ENCODE measurements at places on chromosomes 1 and 21. TPM values are rescaled to one million over a fixed set of nuclear protein-coding genes. Genes with fewer than 3 reads are reported as not detected.
A peak's percentile ranks its signal among the peaks of the same experiment; 100 is the strongest.

The ARHGAP30 gene
- 2.2 TPM for polyA plus RNA-seq

The CHD1L gene
- polyA plus RNA-seq = 41.4 TPM

The CFAP107 gene
- polyA plus RNA-seq = 1.1 TPM

The ABCA4 gene
- 5.8 TPM for polyA plus RNA-seq

The PGLYRP4 gene
- polyA plus RNA-seq = not detected

The HSPA6 gene
- 0.33 TPM for polyA plus RNA-seq

The ZYG11A gene
- polyA plus RNA-seq = 0.17 TPM

GRCh38 chr1:10754568-10755329 is 41.7 kb downstream of the CASZ1 start:
- DNase-seq = no peak

DNA sequence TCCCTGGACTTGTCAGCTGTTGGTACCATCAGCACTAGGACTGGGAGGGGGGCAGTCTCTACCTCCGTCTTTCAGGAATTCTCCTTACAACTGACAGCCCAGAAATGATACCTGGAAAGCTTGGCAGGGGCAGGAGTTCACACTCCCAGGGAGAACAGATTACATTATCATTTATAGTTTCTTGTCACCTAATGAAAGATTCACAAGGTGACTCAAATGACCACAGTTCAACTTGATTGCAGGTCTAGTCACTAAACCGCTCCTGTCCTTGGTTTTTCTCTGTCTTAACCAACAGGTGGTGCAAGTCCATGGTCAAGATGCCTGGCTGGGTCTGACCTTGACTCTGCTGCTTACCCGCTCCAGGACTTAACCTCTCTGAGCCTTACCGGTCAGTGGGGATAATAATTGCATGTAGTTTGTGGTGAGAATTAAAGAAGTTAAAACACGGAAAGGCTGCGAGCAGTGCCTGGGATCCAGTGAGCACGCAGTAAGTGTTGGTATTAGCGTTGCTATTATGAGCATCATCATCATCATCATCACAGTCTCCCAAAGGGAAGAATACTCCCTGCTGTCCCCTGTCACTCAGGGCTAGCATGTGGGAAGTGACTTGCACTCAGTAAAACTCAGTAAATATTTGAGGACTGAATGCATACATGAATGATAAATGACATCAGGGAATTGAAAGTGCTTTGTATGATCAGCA is 125.3 kb upstream of the CD34 start:
- no peak for DNase-seq

- no peak for DNase-seq
These were observed 7.9 kb downstream of the C8B start for GRCh38 chr1:56957931-56958330.

DNA sequence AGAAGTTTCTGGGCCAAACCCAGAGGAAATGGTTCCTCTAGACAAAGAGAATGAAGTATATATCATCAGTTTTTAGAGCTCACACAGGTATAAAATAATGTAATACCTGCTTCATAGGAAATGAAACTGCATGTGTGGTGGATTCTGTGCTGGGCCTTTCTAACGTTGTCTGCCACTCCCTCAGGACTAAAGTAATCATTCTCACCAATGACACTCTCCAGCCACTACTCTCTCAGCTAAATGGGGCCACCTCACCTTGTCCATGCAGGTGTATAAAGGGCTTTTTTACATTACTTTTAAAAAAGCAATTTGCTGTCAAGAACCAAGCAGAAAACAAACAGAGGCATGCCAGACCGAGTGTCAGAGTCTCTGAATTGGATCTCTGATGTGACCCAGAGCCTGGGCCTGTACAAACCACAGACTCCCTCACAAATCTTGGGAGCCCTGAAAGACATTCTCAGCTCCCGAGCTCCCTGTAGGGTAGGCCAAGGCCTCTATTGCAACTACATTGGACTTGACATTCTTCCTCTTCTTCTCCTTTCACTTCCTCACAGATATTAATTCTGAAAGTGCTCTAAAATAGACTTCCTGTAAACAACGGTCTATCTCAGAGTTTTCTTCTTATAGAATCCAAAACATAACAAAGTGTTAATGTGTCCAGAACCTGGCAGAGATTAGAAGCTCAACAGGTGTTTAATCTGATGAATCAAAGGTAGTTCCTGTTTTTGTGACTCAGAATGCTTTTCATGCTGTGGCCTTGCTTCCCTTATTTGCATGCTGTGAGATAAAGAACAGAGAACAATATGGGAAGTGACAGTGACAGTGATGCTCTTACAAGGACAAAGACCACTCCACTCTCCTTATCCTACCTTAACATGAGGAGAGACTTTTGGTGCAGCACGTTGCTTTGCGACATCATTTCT is 8.6 kb downstream of the AIM2 start:
- DNase-seq = no peak

DNA sequence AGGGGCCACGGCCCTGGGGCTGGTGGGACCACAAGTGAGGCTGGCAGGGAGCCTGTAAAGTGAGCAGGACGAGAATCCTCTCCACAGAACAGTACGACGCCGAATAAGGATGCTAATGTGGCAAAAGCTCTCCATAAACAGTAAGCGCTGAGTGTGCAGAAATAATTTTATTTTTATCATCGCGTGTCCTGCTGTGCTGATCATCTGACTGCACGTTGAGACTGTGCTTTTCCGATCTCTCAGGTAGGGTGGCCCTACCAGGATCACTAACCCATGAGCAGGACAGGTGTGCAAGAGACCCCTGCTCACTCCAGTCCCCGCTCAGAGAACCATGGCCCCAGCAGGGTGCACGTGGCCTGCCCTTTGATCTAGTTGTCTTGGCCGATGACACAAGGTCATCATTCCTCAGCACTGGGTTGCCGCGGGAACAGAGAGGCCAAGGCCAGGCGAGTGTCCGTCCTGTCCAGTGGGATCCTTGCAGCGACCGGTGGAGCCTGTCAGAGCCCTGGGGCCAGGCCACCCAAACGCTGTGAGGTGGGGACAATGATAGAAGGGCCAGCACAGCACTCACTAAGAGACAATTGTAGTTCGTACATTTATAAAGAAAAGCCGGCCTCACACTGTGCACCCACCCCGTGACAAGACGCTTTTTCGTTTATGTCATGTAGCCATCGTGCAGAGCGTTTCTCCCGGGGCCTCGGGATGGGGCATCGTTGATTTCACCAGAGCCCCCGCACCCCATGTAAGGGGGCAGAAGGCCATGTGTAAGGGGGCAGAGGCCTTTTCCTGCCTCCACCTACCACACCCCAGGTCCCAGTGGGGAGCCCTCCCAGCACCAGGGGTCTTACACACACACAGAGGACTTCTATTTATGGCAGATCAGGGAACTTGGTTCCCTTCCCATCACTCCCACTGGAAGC is 52.7 kb upstream of the ADARB1 start:
- DNase-seq = no peak

- peak; percentile 8 for DNase-seq
These were observed 45.4 kb downstream of the S100B start for GRCh38 chr21:46559291-46559983.

GRCh38 chr1:216090556-216090955 is 332.7 kb downstream of the USH2A start:
- no peak for DNase-seq

- DNase-seq = no peak
These were observed 29.9 kb downstream of the FMO4 start for GRCh38 chr1:171343727-171344472.

DNA sequence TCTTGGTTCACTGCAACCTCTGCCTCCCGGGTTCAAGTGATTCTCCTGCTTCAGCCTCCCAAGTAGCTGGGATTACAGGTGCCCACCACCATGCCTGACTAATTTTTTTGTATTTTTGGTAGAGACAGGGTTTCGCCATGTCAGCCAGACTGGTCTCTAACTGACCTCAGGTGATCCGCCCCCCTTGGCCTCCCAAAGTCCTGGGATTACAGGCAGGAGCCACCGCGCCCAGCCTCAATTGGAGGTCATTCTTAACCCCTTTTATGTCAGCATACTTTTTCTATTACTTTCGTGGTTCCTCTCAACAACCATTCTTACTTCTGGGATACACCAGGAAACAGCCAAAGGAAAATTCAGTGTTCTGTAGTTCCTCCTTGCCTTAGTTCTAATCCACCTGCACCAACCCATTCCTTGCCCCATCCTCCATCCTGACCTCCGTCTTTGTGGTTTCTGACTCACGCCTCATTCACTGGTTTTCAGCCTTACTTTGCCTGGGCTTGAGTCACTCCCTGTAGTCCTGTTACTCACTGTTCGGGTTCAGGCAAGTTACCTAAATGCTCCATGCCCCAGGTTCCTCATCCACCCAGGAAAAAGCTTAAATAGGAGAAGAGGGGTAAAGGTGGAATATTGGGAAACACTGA is 12.9 kb upstream of the BCL10 start:
- no peak for DNase-seq

GRCh38 chr1:10986525-10986890 is 25.9 kb upstream of the TARDBP start:
- no peak for DNase-seq

GRCh38 chr1:206658264-206658980 is 23.1 kb downstream of the DYRK3 start:
- no peak for DNase-seq

DNA sequence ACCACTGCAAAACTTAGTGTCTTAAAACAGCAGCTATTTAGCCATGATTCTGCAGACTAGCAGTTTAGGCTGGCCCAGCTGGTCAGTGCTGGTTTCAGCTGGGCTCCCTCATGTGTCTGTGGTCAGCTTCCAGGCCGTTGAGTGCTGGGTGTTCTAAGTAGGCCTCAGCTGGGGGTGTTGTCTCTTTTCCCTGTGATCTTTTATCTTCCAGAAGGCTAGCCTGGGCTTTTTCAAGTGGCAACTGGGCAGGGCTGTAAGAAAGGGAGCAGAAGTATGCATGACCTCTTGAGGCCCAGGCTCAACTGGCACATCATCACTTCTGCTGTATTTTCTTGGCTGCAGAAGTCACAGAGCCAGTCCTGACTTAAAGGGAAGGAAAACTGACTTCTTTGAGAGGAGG is 136.1 kb downstream of the KIF26B start:
- no peak for DNase-seq

GRCh38 chr1:55423376-55423775 is 208.2 kb upstream of the USP24 start:
- DNase-seq = no peak

- DNase-seq = no peak
These were observed 19.4 kb upstream of the SLAMF9 start for GRCh38 chr1:159973350-159973940.
